Posterior vena cava (tissue), 2 donors: ENCODE measurements at places on chromosomes 11 and 22. TPM values are rescaled to one million over a fixed set of nuclear protein-coding genes. Genes with fewer than 3 reads are reported as not detected.

The NXPE2 gene
- 0.42 TPM for total RNA-seq

The FGF19 gene
- not detected for total RNA-seq

The RASD2 gene
- total RNA-seq, result 13.0 TPM

The CNGA4 gene
- total RNA-seq, result not detected

The OTOG gene
- total RNA-seq, result not detected

The OR5D14 gene
- not detected for total RNA-seq

The MRGPRE gene
- total RNA-seq, result 0.62 TPM

The KRTAP5-9 gene
- total RNA-seq, result 0.37 TPM

The P2RY2 gene
- 3.1 TPM for total RNA-seq

The DNAJB7 gene
- not detected for total RNA-seq

The PGM2L1 gene
- 4.1 TPM for total RNA-seq

The SLC22A25 gene
- not detected for total RNA-seq

The TPBGL gene
- total RNA-seq, result 0.46 TPM

The MS4A3 gene
- not detected for total RNA-seq

The OR52M1 gene
- not detected for total RNA-seq
